ENCODE measurements at places on chromosomes 5 and 9.
A peak's percentile ranks its signal among the peaks of the same experiment; 100 is the strongest.

GRCh38 chr9:124660341-124660801 lies 110.7 kb downstream of the NR6A1 start:
- peak; percentile 36 for DNase-seq

DNA sequence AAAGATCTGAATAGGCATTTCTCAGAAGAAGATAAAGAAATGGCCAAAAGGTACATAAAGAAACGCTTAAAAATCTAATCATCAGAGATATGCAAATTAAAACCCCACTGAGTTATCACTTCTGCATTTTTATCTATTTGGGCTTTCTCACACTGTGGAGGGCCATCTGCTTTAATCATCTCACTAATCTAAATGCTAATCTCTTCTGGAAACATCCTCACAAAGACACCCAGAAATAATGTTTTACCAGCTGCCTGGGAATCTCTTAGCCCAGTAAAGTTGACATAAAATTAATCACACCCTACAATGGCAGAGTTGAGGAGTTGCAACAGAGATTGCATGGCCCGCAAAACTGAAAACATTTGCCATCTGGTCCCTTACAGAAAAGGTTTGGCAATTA lies 407.9 kb upstream of the CYLC2 start:
- no peak for DNase-seq

DNA sequence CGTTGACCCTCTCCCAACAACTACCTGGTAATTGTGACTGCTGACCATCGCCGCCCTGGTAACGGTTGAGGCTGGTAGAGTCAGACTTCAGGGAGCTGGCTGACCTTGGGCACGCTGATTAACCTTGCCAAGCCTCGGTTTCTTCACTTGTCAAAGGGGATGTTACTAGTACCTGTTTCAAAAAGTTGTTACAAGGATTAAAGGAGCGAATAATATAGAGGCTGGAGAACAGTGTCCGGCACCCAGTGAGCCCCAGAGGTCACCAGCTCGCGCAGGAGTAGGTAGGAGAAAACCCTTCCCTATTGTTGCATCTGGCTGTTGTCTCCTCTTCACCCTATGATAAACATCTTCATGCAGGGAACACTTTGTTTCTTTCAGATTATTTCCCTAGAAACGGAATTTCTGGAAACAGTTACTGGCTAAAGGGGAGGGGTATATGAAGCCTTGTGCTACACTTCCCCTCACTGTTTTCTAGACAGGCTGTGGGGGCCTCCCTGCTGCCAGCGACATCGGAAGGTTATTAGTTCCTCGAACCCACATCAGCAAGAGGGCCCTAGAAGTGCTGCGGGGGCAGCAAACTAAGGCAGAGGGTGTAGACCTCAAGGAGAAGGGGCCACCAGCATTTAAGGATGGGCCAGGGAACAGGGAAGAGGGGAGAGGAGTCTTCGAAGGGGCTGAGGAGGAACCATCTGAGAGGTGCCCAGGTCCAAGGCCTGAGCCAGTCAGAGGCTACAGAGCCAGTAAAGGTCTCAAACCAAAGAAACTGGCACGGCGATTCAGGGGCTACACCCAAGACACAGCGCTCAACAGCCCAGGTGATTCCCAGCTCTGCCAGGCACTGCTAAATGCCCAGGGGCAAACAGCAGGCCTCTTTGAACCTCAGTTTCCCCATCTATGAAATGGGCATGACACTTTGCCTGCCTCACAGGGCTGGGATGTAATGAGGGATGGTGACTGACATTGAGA lies 37.6 kb downstream of the HRH2 start:
- DNase-seq, result no peak

- DNase-seq, result no peak
These were observed 77.8 kb downstream of the SLC38A9 start for GRCh38 chr5:55634209-55634805.

DNA sequence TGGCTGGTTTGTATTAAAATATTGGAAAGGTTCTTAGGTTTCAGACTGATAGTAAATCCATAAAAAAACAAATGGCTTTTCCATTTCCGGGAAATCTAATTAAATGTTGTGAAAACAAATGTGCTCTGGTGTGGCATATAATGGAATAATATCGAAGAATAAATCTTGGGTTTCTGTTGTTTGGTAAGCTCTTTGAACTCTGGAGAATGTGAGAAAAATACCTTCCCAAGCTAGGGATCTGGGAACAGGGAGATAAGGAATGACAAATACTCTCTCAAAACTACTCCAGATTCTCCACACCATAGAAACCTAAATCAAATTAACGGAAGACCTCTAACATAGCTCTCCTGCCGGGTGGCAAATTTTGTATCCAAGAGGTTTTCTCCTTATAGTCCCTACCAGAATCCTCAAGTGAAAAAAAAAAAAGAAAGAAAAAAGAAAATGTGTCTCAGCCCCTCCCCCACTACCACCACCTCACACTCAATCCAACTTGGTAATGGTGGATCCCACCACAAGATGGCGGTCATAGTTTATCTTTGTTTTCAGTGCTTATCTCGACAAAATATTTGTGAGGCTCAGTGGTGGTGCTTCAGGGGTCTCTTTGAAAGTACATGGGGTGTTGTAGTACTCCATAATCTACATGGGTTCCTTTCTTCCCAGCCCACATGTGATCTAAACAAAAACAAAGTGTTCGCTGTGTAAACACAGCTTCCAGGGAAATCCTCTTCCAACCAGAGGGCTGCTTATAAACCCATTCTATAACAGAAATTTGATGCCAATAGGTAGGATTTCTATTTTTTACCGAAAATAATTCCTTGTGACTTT lies 54.5 kb upstream of the FST start:
- DNase-seq, result no peak

- no peak for DNase-seq
These were observed 1856.5 kb upstream of the CDH6 start for GRCh38 chr5:29337030-29337429.

DNA sequence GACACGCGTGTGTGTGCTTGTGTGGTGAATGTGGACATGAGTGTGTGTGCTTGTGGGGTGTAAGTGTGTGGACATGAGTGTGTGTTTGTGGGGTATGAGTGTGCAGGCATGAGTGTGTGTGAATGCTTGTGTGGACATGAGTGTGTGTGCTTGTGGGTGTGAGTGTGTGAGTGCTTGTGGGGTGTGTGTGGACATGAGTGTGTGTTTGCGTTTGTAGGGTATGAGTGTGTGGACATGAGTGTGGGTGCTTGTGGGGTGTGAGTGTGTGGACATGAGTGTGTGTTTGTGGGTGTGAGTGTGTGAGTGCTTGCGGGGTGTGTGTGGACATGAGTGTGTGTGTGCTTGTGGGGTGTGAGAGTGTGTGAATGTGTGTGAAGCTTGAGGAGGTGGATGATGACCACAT lies 29.8 kb upstream of the TIFAB start:
- DNase-seq, result no peak

DNA sequence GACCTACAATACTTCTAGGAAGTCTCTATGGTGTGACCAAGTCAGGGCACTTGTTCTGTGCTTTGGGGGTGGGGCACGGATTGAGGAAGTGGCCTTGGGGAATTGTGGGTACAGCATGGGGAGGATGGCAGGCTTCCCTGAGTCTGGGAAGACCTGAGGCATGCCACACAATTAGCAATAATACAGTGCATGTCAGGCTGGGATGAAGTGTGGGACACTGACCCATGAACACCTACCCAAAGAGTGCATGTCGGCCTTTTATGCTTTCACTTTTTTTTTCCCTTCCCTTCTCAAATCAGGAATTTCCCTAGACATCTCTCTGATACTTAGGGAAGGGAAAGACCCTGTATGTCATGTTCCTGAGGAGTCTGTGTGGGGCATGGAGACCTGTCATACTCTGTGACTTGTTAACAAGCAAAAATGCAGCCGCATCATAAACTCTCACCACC lies 146.4 kb downstream of the PALM2AKAP2 start:
- DNase-seq, result no peak

DNA sequence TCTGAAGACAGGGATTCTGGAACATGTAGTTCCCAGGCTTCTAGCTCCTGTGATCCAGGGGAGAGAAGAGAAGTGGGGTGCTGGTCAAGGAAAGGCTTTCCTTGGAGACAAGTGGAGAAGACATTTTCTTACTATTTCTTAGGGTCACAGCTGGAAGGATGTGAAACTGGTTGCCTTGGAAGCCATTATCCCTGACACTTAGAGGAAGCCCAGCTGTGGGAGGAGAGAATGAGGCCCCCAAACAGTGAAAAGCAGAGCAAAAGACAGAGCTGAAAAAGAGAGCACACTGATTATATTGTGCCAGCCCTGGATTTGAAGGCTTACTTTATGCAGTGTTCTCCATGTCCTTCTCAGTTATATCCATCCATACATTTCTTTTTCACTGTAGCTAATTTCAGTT lies 17.5 kb upstream of the SHB start:
- DNase-seq, result no peak

DNA sequence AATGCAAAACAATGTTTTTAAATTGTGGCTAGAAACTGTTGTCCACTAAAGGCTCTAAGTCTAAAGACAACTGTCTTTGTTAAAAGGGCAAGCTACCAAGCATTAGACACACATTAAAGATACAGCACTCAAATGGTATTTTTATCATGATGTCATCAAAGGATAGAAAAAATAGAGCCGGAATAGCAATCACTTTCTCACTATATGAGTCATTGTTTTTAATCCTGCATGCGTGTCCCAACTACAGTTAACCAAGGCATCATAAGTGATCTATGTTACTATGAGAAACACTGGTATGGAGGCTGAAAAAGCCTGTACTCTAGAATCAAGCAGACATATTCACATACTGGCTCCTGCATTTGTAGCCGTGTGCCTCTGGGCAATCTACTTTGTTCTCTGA lies 1.9 kb upstream of the PJA2 start:
- DNase-seq, result peak; percentile 93

DNA sequence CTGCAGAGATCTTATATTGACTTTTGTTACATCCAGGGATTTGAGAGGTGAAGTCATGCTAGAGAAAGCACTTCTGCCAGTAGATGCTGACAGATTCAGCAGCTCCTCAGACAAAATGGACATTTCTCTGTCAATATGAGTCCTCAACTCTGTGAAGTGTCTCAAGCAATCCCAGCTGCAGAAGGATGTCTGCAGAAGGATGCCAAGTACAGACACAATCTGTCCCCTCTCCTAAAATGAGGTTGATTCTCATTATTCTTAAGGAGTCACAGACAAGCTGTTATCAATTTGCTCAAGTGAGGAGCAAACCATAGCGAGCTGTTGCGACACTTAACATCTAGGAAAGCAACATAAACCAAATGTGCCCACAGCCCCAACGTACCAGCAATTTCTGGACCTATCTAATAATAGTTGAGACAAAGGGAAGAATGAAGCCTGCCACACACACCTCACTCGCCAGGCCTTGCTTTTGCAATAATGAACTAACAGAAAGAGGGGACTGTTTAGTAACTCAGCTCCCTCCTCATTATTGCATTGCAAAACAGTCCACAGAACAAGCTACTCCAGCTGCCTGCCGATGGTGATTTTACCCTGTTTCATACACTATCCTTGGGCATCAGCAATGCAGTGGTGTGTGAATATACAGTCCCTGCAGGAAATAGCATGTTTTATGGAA lies 364.2 kb upstream of the PDE4D start:
- DNase-seq, result no peak

GRCh38 chr5:168184103-168184502 lies 107.3 kb upstream of the WWC1 start:
- DNase-seq, result no peak

- DNase-seq, result no peak
These were observed 424 bp downstream of the HNRNPA0 start for GRCh38 chr5:137753691-137754187.

- DNase-seq, result no peak
These were observed 47.0 kb upstream of the EGFLAM start for GRCh38 chr5:38211354-38211710.

DNA sequence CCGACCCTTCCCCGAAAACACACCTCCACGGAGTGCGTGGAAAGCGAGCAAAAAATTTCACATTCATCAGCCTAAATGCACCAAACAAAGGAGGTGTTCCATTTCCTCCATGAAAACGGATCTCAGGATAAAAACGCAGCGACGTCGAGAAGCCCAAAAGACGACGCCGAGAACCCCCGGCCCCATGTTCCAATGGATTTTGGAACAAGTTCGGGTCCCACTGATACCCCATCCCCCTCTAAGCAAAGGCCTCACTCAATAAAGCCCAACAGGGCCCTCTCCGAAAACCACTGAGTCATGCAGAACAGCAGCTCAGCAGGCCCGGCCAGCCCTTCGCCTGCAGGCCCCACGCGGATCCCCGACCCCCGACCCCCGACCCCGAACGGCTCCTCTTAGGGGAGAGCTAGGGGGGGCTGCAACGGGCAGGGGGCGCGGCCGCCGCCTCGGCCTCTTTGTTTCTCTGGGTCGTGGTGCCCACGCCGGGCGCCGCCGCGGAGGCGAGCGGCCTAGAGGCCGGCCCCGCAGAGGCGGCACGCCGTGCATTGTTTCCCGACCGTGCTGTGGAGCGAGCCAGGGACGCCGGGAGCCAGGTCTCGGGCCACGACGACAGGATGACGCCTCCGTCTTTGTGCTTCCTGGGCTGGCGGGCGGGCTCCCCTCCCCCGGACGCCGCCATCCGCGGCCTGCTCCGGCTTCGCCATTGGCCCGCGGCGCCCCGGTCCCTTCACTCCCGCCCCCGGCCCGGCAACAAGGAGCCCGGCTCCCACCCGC lies 915 bp downstream of the ZFAND5 start:
- DNase-seq, result peak; percentile 61

DNA sequence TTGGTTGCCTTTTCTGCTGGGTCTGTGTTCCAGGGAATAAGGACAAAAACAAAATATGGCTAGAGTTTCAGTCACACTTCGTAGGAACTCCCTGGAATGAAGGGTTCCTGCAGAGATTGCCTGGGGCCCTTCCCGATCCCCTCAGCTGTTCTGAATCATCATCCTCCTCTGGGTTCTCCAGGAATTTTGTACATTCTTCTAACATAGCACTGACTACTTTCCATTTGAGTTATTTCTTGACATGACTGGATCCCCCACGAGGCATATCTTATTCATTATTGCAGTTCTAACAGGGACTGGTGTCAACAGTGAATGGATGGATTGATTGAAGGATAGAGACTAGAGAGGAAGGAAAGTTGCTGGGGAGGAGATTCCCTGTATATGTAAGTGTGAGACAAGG lies 49.2 kb upstream of the TNC start:
- peak; percentile 86 for DNase-seq

DNA sequence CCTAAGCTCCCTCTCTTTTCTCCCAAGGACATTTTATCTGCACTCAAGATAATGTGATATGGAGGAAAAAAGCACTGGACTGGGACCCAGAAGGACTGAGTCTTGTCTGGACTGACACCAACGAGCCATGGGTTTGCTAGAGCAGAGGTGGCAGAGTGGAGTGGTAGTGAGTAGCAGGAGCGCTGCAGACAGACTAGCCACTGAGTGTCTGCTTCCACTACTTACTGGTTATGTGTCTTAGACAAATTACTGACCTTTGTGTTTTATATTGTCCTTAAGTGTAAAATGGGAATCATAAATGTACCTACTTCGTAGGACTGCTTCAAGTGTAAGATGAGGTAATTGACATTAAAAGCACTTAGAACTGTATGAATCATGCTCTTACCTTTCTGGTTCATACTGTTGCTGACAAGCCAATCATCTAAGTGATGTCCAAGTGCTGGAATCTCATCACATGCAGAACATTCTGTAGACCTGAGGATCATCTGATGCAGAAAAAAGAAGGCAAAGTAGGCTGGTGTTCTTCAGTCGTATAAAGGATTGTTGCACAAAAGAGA lies 12.5 kb upstream of the PRLR start:
- no peak for DNase-seq

GRCh38 chr9:121454972-121455371 lies 44.7 kb downstream of the GGTA1 start:
- no peak for DNase-seq

GRCh38 chr5:94524841-94525697 lies 93.3 kb downstream of the KIAA0825 start:
- peak; percentile 60 for DNase-seq

Data from epithelial cell of esophagus (primary cell).